Hematopoietic multipotent progenitor cell (in vitro differentiated cells): ENCODE measurements at places on chromosomes 11 and 22.

- DNase-seq = peak; percentile 94
Measured at GRCh38 chr11:9716275-9717039, 52.6 kb downstream of the SWAP70 start.

GRCh38 chr22:49447837-49448236 lies 379.8 kb downstream of the BRD1 start:
- no peak for DNase-seq

DNA sequence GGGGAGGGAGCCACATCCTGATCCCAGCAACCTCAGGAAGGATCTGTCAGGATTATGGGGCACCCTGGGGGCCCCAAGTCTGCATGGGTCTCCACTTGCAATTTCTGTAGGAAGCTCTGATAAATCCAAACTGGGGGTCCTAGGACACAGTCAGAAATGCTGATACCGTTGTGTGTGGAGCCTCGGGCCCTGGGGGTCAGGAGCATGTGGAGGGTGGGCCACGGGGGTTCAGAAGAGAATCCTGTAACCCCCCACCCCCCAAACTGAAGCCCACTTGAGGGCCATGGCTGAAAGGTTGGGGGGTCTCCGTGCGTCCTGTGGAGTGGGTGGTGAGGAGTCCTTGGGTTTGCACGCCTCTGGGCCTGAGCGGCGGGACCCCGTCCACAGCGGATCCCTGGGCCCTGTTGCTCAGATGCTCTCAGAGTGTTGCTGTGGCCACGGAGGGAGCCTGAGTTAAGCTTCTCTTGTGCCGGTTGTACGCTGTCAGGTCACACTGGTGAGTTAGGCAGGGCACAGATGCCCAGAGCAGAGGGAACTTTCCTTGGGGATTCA lies 72.2 kb downstream of the LRP5 start:
- no peak for DNase-seq

- no peak for DNase-seq
Measured at GRCh38 chr11:120139316-120140069, 1.6 kb upstream of the TRIM29 start.

DNA sequence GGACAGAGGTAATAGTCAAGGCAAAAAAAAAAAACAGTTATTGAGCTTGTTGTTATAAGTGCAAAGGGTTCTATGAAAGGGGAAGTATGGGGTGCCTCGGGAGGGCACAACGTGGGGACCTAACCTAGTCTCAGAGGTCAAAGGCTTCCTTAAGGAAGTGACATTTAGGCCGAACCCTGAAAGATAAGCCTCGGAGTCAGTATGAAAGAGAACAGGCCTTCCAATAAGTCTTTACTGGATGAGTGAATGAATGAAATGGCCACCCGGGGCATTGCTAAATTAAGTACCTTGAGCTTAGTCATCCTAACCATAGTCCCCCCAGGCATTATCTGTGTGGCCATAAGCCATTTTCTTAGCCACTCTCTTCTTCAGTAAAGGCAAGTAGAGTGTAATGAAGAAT lies 19.7 kb downstream of the FLI1 start:
- DNase-seq = peak; percentile 40

GRCh38 chr22:23603266-23603665 lies 23.2 kb upstream of the IGLL1 start:
- DNase-seq = no peak

GRCh38 chr11:79742176-79742575 lies 301.3 kb upstream of the TENM4 start:
- no peak for DNase-seq

GRCh38 chr11:64759722-64760719 lies at the start of gene PYGM:
PYGM (minus strand) TSS chr11:64759974; CDS start chr11:64759898, 76 bp downstream.
- DNase-seq = no peak

DNA sequence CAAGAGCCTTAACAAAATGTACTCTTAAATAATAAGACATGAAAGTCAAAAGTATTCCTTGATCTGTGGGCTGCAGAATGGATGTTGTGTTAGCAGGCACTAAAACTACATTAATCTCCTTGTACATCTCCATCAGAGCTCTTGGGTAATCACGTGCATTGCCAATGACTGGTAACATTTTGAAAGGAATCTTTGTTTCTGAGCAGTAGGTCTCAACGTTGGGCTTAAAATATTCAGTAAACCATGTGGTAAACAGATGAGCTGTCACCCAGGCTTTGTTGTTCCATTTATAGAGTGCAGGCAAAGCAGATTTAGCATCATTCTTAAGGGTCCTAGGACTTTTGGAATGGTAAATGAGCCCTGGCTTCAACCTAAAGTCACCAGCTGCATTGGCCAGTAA lies 152.9 kb downstream of the PKNOX2 start:
- no peak for DNase-seq

DNA sequence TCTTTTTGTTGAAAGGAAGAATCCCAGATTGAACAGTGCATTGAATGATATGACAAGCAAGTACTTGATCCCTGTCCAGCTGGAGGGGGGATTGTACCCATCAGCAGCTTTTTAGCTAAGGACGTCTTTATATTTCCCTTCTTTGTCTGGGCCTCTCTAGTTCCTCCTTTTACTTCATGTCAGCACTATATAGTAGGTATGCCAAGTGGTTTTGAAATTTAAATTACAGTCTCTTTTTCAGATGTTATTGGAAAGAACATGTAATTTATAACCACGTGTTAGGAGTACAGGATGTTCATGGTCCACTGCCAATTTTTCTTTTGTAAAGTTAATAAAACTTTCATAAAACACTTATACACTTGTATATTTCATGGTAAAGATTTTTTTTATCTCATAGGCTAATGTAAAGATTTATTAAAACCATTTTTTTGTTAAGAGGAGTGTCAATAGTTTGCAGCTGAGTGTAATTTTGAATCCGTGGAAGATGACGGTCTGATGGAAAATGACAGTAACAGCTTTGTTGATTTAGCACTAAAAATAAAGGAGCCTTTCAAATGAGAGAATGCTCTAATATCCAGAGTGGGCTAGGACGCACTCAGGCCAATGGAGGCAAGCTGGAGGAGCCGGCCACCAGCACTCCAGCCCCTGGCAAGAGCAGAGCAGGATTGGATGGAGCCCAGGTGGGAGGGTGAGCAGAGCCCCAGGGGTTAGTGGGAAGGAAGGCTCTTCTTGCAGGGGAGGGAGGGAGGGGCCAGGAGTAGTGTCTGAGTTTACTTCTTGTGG lies 488.3 kb downstream of the INSC start:
- no peak for DNase-seq

GRCh38 chr11:1532014-1532586 lies 40.0 kb downstream of the DUSP8 start:
- DNase-seq = no peak

GRCh38 chr11:57515332-57516060 lies at the start of gene SLC43A1:
SLC43A1 (minus strand) TSS chr11:57515702; CDS start chr11:57514111, 1,591 bp downstream.
- DNase-seq = no peak

DNA sequence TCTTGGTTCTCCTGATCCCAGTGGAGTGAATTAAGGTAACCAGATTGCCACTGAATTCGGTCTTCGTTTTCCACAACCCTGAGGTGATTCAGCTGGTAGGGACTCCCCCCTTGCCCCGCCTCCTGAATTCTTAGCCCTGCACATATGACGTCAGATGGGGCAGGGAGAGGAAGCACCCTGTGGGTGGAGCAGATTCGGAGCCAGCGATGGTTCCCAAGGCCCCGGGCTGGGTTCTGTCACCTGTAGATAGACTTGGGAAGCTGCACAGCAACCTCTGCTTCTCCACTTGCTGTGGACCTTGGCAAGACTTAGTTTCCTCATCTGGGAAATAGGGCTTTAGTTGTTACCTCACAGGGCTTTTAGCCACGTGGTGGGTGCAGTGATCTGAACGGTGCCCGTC lies 67.8 kb downstream of the CTTN start:
- DNase-seq = no peak

GRCh38 chr11:64035576-64035975 lies at the start of gene FLRT1:
FLRT1 (plus strand) TSS chr11:64035931; CDS start chr11:64116268, 80,337 bp downstream.
- DNase-seq = no peak
